NCI-H2029 (cell line): ENCODE measurements at places on chromosomes 7 and 10.

GRCh38 chr10:5106553-5106952 lies 12.3 kb downstream of the AKR1C3 start:
- DNase-seq = no peak

DNA sequence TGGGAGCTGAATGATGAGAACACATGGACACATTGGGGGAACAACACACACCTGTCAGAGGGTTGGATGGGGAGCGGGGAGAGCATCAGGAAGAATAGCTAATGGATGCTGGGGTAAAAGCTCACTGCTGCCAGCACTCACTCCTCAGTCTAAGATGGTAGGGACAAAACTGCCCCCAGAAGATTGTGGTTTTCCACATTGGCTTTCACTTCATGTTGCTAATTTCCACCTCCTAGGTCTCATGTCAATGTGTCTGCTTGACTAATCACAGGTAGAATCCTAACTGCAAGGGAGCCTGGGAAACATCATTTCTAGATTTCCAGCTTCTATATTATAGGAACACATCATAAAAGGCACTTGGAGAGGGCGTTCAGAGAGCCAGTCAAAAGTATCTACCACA lies 22.6 kb downstream of the APBB1IP start:
- DNase-seq = no peak

GRCh38 chr10:14024329-14025202 lies 306.2 kb downstream of the FRMD4A start:
- DNase-seq = no peak

DNA sequence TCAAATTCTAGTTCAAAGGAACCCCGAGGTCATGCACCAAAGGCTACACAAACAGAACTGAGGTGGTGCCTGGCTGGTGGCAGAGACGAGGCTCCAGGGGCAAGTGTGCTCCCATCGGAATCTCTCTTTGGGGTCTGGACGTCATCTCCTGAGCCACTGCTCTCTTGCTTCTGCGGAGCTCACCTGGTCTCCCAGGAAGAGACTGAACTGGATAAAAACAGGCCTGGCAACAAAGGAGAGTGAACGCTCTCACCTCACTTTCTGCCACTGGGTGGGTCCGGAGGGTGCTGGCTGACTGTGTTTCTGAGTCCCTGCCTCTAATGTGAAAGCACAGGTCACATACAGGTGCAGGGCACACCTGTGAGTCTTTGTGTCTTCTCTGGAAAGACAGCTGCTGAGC lies 22.4 kb downstream of the VIPR2 start:
- no peak for DNase-seq

DNA sequence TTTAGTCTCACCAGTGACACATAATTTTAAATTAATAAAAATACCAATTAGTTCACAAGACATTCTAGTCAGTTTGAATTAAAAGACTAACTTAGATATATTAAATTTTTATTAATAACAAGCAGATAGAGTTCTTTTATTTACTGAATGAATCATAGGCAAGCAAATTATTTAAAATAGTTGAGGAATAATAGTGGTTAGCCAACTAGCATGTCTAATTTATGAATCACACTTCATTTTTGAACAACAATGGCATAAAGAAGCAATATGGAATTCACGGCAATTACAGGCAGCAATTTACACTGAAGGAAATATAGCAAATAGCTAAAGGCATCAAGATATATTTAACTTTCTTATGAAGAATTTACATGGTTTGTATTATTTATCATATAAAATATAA lies 187.0 kb upstream of the SLC26A5 start:
- DNase-seq = no peak

DNA sequence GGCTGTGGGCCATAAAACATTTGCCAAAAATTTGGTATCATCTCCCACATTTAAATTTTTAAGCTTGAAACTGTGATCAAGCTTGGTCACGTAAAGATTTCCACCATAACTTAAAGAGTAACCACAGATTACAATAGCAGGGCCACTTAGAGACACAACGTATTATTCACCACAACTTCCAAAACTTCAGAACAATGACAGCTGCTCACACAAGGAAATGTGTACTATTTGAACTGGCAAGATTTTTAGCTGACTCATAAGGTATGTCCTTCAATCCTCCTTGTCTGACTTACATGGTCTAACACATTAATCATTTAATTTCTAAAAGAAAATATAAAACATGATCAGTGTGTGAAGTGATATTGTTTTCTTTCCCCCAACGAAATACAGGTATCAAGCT lies 234.5 kb downstream of the PARD3 start:
- DNase-seq = no peak

DNA sequence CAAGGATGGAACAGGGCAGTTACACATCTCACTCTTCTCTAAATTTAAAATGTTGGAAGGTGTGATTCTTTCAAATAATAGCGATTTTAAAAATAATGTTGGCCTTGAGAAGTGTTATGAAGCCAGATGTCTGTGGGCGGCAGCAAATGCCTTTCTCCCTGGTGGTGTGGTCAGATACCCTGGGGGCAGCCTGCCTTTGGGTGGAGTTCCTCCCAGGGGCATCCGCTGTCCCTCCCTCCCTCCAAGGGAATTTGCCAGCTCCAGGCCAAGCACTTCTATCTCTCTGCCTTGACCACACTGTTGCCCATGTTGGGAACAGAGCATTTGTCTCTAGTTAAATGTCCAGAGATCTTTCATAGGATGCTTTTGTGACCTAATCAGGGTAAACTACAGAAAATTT lies 121.4 kb downstream of the POU6F2 start:
- DNase-seq = no peak

- DNase-seq = peak; percentile 5
Observed at GRCh38 chr10:93267521-93267920, 193.8 kb downstream of the CYP26A1 start.

GRCh38 chr10:71257319-71257997 lies 45.1 kb downstream of the UNC5B start:
- no peak for DNase-seq

- no peak for DNase-seq
Observed at GRCh38 chr7:131745390-131746248, 189.2 kb upstream of the PODXL start.

DNA sequence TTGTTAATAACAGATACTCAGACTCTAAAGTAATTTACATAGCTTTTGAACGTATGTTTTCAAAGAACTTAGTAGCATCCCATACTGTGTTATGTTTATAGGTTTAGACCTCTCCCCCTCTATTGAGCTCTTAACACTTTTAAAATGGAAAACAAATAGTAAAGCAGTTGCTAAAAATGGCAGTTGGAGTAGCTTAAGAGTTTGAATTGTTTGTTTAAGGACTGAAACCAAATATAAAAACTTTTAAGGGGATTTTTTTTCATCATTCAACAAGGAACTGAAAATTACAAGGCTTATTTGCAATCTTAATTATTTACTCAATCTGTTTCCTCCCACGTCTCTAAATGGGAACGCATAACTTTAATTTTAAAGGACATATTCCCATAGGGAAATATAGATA lies 1.6 kb upstream of the SPAG6 start:
- no peak for DNase-seq

GRCh38 chr10:52578871-52579405 lies 193.6 kb downstream of the MBL2 start:
- DNase-seq = no peak

- DNase-seq = no peak
Observed at GRCh38 chr10:17731331-17732020, 20.5 kb upstream of the TMEM236 start.

GRCh38 chr10:34565934-34566333 lies 249.2 kb downstream of the PARD3 start:
- DNase-seq = no peak

GRCh38 chr7:8418629-8419245 lies 14.7 kb upstream of the NXPH1 start:
- DNase-seq = peak; percentile 76
